HS-27A (cell line): ENCODE measurements at places on chromosomes 16 and 17.

DNA sequence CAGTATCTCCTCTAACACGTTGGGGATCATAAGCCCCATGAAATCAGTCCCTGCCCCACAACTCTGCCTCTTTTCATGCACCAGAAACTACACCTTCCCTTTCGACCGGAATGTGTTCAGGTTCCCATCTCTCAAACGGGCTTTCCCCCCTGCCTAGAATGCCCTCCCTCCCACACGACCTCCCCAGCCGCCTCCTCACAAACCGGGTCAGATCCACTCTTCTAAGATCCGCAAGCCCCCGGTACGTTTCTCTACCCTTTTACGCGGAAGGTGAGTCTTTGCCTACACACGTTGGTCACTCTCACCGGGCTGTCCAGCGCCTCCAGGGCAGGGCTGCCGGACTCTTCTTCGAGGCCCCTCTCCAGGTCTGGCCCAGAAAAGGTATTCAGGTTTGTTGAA is 708 bp downstream of the DHX33 start:
- no peak for DNase-seq

DNA sequence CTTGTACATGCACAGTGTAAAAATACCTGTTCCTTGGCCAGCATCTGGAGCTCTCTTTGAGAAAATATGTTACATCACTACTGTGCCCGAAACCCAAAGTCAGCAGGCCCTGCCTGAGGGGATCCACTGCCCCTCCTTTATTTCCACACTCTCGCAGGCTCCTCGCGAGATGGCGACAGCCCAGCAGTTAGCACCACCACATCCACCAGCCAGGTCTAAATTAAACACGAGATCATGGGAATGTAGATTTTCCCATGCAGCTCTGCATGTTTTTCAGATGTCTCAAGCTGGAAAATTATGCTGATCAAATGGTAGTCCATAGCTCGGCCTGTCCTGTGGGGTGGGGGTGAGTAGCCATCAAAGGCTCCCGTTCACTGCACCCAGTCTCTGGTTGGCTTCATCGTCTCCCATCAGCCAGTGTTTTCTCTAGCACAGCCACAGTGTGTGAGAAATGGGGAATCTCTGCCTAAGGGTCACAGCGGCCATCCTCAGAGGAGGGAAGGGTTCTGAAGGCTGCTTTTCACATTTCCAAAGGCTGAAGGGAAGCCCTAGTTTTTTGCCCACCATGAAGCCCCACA is 34.7 kb downstream of the EPN2 start:
- DNase-seq, result no peak

GRCh38 chr16:3058139-3059030 is 7.1 kb upstream of the IL32 start:
- peak; percentile 8 for DNase-seq

DNA sequence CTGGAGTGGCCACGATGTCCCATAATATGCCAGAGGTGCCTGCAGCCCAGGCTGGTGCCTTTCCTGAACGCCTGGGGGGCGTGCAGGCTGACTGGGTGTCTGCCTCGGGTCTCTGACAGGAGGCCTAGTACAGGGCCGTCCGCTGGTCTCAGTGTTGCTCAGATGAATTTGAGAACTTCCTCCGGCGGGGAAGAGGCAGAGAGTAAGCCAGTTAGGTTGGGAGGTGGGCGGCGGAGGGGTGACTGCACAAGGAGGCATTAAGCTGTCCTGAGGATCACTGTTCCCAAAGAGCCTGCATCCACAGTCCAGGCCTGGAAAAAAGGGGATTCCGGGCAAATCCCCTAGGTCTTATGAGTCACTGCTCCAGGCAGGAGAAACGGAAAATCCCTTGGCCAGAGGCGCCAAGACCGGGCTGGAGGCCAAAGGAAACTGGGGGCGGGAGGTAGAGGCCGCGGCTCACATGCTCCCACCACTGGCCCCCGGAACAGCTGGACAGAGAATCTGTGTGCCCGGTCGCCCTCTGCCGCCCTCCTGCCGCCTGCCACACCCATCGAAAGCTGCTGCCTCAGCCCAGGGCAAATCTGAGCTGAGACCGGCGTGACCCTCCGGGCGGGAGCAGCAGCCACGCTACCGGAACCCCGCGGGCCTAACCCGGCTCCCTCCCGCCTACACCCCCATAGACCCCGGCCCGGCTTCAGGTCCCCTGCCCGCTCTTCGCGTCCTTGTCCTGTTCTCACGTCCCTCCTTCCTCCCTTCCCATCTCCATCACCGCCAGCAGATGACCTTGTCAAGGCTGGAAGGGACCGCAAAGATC is 1.2 kb downstream of the TRIM47 start:
- DNase-seq, result no peak

GRCh38 chr16:70652322-70652721 is 6.0 kb downstream of the IL34 start:
- DNase-seq, result no peak

- no peak for DNase-seq
Measured at GRCh38 chr17:199806-200545, 18.5 kb upstream of the DOC2B start.

DNA sequence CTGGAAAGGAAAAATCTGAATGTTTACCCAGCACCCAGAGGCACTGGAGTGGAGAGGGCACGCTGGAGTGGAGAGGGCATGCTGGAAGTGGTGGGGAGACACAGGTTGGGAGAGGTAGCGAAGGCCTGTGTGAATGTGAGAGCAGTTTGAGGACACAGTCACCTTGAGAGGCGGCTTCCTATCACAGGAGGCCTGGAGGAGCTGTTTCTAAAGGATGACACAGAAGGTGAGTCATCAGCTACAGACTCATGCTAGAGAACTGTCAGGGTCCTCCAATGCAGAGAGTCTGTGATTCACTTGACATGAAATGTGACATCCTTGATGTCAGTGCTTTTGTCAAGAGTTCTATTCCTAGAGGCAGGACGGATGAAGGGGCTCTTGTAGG is 13.8 kb downstream of the CTRL start:
- peak; percentile 53 for DNase-seq

- DNase-seq, result no peak
Measured at GRCh38 chr17:78365561-78366108, 5.8 kb upstream of the SOCS3 start.

- no peak for DNase-seq
Measured at GRCh38 chr16:10992797-10993196, 48.4 kb downstream of the CLEC16A start.

DNA sequence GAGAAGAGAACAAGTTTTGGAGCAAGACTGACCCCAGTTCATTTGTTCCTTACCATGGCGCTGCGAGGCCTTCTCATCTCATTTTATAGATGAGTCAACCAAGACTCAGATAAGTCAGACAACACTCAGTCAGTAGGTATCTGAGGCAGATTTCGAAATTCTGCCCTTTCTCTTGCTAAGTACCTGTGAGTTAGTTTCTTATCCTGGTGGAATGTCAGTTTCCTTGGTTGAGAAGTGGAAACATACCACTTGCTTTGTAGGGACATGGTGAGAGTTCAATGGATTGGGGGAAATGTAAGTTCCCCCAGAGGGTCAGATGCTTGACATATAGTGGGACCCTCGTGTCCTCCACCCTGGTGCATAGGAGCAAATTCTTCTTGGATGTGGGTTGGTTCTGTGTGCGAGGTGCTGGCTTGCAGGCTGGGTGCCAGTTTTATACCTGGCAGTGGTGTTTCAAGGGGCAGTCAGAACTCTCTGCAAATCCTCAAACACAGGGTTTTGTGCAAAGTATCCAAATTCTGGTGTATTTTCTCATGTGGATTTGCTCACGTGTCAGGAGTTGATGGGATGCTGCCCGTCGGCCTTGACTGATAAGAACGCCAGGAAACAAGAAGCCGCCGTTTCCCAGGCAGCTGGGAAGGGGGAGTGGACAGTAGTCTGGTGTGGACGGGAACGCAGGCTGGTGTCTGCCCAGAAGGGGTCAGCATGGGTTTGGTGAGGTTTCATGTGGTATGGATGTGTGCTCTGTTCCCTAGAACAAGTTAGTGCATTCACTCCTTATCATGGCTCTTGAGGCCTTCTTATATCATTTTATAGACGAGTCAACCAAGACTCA is 61.1 kb upstream of the CIBAR2 start:
- DNase-seq, result peak; percentile 51

DNA sequence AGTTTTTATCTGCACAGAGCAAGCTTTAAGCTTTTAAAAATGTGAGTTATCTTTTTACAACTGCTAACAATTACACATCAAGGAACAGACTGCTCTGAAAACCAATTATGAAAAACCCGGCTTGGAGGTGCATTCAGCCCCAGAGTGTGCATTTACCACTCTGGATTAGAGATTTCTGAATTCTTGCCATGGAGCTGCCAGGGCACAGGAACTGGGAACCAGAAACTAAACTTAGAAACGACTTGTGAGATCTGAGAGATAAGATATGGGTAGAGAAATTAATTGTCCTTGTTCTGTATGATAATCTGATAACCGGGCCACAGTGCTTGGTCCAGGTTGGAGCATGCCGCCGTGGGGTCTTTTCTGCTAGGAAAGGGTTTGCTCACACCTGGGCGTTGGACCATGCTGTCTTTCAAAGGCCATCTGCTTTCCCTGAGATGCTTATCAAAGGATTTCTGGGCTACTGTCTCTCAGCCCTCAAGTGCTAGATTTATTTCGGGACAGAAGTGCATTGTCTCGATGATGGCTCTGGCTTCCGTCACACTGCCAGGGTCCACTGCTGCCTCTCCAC is 210.0 kb downstream of the MAF start:
- DNase-seq, result no peak

- no peak for DNase-seq
Measured at GRCh38 chr17:43936434-43936833, 5.8 kb downstream of the PPY start.

- no peak for DNase-seq
Measured at GRCh38 chr17:79531191-79532095, 79.4 kb downstream of the RBFOX3 start.
